ENCODE measurements at places on chromosomes 1 and 21. TPM values are rescaled to one million over a fixed set of nuclear protein-coding genes. Genes with fewer than 3 reads are reported as not detected.

Gene ADORA1
- total RNA-seq: not detected

Gene SLC6A17
- total RNA-seq: 0.02 TPM

Gene AZIN2
- total RNA-seq: 7.3 TPM

Gene FLVCR1
- total RNA-seq: 17.6 TPM

Gene TENT5C
- 8.6 TPM for total RNA-seq

Gene TMPRSS2
- total RNA-seq: not detected

Gene KRTAP13-2
- not detected for total RNA-seq

Gene PM20D1
- total RNA-seq: 1.2 TPM

All from T-helper 2 cell treated with Interferon-gamma antibody and Interleukin-4, amounts not matched to agents 100 ng/mL and 5 ng/mL, for 36 hours (primary cell).